ENCODE measurements at places on chromosomes 2 and 18.

DNA sequence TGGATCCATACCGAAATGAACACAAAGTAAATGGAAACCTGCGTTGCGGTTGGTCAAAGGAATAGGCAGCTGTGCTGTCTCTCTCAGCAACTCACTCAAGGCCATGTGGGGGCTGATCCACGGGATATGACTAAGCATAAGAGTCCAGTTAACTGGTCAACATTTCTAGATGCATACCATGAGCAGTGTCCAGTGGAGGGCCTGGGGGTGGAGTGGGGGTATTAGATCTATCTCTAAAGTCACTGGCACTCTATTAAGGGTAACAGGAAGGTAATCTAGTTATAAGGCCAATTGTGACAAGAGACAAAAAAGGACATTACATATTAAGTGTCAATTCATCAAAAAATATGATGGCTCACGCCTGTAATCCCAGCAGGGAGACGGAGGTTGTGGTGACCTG lies 136.8 kb downstream of the TTC32 start:
- DNase-seq: no peak

- no peak for DNase-seq
Observed at GRCh38 chr18:48811401-48811800, 139.4 kb downstream of the SMAD7 start.

GRCh38 chr2:15810477-15811150 lies 129.7 kb upstream of the MYCN start:
- DNase-seq: no peak

- DNase-seq: no peak
Observed at GRCh38 chr2:33217406-33217805, 259.0 kb upstream of the RASGRP3 start.

DNA sequence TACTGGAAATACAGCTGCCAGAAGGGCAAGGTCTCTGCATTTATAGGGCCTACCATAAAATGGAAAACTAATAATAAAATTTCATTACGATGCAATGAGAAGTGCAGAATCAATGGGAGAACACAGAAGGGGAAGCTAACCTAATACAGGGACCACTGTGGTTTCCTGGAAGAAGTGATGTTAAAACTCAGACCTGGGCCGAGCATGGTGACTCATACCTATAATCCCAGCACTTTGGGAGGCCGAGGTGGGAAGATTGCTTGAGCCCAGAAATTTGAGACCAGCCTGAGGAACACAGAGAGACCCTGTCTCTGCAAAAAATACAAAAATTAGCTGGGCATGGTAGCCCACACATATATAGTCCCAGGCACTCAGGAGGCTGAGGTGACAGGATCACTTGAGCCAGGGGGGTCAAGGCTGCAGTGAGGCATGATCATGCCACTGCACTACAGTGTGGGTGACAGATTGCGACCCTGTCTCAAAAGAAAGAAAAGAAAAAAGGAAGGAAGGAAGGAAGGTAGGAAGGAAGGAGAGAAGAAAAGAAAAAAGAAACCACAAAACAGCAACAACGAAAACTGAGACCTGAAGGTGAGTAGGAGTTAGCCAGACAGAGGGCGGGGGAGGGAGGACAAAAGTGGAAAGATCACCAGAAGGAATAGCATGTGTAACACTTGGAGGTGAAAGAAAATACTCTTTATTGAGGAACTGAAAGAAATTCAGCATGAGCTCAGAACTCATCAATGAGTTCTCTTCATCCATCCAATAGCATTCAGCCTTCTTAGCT lies 58.3 kb upstream of the DTNA start:
- DNase-seq: no peak

- no peak for DNase-seq
Observed at GRCh38 chr2:106195456-106195855, 1.4 kb upstream of the UXS1 start.

GRCh38 chr2:104932243-104932642 lies 78.3 kb downstream of the POU3F3 start:
- DNase-seq: no peak

GRCh38 chr2:224027070-224027469 lies 12.0 kb downstream of the SERPINE2 start:
- peak; percentile 2 for DNase-seq

DNA sequence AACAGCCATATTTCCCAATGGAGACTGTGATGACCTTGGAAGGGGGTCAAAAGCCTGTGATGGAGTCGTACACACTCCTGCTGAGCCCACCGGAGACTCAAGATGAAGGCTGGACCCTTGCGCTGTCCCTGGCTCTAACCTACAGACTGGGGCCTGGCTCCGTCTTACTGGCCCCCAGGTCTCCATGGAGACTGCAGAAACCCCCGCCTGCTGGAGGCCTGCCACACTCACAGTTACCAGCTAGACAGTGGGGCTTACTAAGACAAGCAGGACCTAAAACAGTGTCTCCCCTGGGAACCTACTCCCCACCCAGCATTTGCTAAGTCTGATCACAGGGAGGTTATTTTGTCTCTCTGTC lies 9.6 kb downstream of the C2orf72 start:
- no peak for DNase-seq

- no peak for DNase-seq
Observed at GRCh38 chr18:52459890-52460289, 119.9 kb downstream of the DCC start.

DNA sequence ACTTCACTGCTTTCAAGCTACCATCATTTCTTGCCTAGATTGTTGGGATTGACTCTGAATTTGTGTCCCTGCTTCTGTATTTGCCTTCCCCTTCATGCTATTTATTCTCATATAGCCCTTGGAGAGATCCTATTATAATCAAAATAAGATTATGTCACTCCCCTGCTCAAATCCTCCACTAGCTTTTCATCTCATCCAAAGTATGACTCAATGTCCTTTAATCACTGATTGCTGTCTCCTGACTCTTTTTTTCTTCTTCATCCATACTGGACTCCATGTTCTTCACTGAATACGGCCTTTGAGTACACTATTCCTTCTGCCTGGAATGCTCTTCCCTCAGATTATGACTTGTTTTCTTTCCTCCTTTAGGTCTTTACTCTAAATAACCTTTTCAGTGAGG lies 5.0 kb downstream of the RBKS start:
- DNase-seq: no peak

GRCh38 chr2:41899189-41899588 lies 148.6 kb upstream of the PKDCC start:
- no peak for DNase-seq

DNA sequence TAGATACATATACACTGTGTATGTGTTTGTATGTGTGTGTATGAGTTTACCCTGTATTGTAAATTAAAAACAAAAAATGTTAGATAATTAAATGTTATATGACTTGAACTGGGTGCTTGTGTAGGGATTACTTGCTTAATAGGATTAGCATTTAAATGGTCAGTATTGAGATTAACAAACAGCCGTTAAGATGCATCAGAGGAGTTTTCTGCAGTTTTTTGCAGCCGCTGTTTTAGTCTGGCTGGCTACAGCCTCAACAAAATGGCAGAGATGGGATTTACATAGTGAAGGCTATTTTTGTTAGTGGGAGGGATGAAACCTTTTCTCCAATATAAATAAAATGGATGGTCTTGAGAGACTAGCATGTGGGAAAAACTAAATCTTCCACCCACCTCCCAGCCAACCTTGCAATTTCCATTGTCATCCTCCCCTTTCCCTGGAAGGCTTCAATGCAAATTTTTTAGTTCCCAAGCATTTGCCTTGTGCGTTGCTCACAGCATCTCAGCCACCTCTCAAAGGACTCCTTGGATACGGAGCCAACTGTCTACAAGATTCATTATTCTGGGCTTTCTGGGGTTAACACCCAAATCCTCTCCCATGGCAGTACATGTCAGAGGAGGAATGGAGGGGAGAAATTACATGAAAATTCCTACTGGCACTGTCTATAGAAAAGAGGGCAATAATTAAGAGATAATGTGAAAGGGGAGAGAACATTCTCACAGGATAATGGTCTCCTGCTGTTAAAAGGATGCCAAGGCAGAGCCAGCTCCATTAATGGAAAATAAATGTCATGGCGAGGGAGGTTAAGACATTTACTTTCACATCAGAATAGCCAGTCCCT lies 351.9 kb downstream of the CDH2 start:
- DNase-seq: no peak

- DNase-seq: no peak
Observed at GRCh38 chr2:23425885-23426262, 40.9 kb downstream of the KLHL29 start.

DNA sequence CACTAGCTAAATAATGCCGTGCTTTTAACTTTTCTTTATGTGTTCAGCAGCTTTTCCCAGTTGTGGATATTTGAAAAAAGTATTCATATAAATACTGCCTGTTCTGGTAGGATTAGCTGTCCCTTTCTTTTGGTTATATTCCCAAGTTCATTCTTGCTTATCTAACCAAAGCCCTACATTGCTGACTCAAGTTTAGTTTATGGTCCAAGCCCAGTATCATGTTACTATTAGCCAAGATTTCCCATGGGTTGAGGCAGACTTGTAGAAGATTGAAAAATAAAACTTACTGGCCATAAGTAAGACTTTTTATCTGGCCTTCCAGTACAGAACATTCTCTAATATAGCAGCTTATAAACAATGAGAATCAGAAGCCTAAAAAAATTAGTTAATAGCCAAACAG lies 49.7 kb upstream of the NFE2L2 start:
- no peak for DNase-seq

DNA sequence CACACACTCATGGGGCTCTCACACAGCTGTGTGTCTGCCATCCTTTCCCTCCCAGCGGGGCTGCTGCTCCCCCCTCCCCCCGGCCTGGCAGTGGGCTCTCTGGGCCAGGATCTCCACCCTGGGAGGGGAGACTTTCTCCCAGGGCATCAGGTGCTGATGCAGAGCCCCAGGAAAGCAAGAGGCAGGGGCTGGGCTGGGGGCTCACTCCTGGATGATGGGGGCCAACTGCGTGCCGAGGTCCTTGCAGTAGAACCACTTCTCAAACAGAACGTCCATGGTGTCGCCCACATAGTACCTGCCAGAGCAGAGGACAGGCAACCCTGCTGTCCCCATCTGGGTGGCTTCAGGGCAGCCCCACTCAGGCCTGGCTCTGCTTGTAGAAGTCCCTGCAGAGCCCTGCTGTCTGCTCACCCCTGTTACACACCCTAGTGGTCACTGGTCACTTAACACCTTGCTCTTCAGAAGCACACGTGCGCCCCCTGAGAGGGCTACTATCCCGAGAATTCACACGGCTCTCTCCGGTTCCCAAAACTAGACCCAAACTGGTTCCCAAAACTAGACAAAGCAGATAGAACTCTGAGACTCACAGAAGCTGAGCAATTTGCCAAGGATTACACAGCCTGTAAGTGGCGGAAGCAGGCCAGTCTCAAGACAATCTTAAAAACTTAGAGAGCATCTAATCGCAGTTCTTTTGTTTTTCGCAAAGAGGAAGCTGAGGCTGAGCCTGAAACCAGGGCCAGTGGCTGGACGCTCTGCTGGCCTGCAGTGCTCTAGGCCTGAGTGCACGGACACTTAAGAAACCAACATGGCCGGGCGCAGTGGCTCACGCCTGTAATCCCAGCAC lies 6.6 kb upstream of the OXER1 start:
- DNase-seq: peak; percentile 22

GRCh38 chr2:164655336-164655735 lies 34.1 kb upstream of the GRB14 start:
- no peak for DNase-seq

- no peak for DNase-seq
Observed at GRCh38 chr2:161677634-161678033, 53.4 kb downstream of the SLC4A10 start.

GRCh38 chr2:48414980-48415835 lies 114.7 kb upstream of the STON1 start:
- DNase-seq: peak; percentile 83

DNA sequence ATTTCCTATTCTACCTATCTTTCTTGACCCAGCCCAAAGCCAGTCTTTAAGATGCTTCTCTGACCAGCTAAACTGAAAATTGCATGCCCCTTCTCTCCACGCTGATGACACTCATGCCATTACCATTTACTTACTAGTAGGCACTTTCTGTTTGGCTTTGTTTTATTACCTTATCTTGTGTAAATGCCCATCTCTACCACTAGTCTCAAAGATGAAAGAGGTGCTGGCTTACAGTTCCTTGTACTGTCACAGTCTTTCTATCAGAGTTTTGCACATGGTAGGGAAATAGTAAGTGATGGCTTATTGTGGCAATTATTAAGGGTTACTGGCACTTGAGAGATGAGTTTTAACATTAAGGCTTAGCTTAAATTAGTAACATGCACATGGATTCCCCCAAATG lies 352.1 kb downstream of the RBM43 start:
- DNase-seq: no peak

DNA sequence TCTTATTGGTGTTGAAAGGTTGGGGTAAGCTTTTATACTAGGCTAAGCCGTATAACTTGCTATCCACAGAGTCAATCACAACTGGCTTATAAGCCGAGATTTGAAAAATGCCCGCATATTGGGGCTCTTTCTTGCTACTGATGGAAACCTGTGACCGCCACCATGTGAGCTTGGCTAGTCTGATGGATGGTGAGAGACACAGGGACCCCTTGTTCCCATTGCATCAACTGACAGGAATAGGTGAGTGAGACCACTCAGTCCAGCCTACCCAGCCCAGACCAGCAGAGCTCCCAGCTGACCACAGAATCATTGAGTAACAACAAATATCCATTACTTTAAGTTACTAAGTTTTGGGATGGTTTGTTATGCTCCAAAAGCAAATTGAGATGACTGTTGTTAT lies 676.4 kb upstream of the HS6ST1 start:
- no peak for DNase-seq

- no peak for DNase-seq
Observed at GRCh38 chr2:238945433-238946150, 97.7 kb downstream of the TWIST2 start.

DNA sequence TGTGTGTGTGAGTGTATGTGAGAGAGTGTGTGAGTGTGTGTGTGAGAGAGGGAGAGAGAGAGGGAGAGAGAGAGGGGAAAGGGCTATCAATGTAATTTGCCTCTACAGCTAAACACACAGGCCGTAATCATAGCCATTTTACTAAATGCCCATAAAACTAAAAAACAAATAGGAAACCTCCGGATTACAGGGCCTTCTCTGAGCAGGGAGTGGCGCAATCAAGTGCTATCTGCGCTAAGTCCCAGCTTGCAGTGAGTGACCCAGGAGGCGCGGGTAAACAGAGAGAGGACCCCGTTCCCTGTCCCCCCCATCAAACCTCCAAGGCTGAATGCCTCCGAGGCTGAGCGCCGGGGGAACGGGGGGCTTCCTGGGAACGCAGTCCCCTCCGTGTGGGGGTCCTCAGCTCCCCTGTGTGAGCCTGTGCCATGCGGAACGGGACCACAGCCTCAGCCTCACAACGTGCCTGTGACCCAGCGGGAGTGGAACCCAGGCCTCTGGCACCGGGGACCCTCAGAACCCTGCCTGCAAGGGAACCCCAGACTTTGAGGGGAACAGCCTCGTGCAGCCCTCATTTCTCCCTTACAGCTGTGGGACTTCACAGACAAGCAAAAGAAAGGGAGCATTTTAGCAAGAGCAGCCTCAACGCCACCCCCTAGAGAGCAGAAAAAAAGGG lies 54.7 kb upstream of the ID2 start:
- no peak for DNase-seq

Data from NCI-H1694 treated with DMSO at 0.1 percent for 48 hours (cell line).